Left lobe of liver (tissue), 2 donors: ENCODE measurements at places on chromosomes 2 and 18.
A peak's percentile ranks its signal among the peaks of the same experiment; 100 is the strongest.

GRCh38 chr2:105590780-105591660 lies 153.7 kb upstream of the NCK2 start:
- DNase-seq = no peak

GRCh38 chr2:42974721-42975717 lies 182.6 kb upstream of the HAAO start:
- DNase-seq = peak; percentile 76

DNA sequence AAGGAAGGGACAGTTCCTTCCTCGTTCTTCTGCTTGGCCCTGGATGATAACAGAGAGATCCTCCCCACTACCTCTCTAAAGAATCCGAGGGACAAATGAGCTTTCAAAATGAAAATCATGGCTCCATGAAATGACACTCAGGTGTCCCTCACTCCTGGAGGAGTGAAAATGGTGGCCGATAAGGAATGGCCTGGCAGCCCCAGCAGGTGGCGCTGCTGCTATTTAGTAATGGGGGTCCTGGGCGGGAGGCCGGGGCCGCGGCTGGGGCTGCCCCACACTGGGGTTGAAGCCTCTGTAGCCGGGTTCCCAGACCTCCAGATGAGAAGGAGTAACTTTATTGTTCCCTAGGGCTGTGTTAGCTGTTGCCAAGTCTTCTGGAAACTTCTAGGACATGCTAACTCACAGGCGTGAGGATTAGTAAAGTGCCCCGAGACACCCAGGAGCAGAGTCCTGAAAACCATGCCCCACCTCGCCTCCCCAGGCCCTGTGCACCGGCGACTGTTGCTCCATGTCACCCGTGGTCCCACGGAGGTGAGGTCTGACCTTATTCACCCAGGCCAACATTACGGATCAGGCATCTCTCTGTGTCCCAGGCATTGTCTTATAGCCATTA lies 138.0 kb downstream of the CTIF start:
- DNase-seq = no peak

DNA sequence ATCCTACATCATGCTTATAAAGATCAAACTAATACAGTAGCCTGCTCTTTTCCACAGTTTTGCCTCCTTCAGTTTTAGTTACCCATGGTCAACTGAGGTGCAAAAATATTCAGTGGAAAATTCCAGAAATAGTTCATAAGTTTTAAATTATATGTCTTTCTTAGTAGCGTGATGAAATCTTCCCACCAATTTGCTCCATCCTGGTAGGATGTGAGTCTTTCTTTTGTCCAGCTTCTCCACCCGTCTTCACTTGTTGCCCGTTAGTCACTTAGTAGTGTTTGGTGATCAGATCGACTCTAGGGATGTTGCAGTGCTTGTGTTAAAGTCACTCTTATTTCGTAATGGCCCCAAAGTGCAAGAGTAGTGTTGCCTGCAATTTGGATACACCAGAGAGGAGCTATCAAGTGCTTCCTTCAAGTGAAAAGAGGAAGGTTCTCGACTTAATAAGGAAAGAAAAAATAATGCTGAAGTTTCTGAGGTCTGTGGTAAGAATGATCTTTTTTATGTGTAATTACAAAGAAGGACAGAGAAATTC lies 57.0 kb downstream of the CEP192 start:
- no peak for DNase-seq

- DNase-seq = no peak
Observed at GRCh38 chr18:55573386-55573785, 14.6 kb downstream of the TCF4 start.

- DNase-seq = no peak
Observed at GRCh38 chr2:207012461-207012860, 73.1 kb downstream of the CPO start.

GRCh38 chr18:37231251-37231650 lies 334.3 kb downstream of the CELF4 start:
- DNase-seq = no peak

- no peak for DNase-seq
Observed at GRCh38 chr18:76963936-76964335, 141.6 kb downstream of the ZNF236 start.

DNA sequence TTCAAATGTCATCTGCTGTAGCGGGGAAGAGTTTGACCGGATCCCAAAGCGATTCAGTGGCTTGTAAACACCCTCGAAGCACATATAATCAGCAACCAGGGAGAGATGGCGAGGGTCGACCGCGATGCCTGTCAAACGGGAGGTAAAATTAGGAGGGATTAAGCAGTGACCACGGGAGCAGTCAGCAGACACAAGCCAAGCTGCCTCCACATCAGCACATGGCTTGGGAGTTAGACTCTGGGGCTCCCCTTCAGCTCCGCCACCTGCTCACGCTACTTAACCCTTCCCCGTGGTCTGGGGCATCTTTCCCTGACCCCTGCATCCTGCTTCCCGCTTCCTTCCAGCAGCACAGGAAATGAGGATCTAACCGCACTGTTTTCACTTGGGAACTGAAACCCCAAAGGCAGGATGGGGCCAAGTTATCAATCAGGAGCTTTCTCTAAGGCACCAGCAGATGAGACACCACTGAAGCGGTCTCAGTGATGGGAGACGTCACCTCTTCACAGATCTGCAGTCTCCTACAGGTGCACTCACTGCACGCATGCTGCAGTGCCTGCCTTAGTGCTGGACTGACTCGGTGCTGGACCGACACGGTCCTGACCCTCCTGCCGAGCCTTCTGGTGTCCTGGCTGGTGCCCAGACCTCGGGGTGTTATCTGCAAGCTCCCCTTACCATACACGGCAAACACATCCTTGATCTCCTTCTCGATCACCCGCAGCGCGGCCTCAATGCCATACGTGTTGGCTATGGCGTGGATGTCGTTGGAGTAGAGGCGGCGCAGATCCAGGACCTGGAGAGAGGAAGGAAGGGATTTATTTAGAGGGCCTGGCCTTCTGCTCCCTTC lies 77.5 kb downstream of the POLR1A start:
- no peak for DNase-seq

DNA sequence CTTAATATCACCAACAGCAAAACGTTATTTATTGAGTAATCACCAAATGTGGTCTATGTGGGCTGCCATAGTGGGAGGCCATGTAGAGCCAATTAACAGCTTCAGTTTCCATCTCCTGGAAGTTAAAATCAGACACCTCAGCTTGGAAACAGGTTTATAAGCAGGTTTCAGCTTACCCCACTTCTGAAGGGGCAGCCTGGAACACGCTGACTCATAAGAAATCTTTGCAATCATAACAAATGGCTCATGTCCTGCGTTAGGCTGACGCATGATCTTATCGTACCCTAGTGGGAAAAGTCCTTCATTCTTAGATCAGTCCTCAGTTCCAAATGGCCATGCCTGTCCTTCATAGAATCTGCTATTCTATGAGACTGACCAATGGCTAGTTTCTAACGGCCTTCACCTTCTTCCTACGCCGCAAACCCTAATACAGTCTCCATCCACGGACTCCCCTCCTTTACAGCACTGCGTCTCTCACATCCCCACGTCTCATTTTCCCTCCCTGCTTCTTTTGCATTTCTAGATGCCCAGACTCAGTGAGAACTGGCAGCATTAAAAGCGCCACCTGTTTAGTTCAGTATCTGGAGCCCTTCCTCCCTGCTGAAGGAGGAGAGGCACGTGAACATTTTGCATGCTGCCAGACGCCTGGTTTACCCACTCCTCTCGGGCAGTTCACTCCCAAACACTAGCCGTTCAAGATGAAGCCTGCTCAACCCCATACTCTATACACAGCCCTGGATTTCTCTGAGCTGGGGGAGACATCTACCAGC lies 24.2 kb upstream of the BZW1 start:
- DNase-seq = no peak
